ENCODE measurements at places on chromosomes 1 and 21.

- no peak for DNase-seq
Observed at GRCh38 chr1:235054936-235055335, 73.7 kb downstream of the TOMM20 start.

DNA sequence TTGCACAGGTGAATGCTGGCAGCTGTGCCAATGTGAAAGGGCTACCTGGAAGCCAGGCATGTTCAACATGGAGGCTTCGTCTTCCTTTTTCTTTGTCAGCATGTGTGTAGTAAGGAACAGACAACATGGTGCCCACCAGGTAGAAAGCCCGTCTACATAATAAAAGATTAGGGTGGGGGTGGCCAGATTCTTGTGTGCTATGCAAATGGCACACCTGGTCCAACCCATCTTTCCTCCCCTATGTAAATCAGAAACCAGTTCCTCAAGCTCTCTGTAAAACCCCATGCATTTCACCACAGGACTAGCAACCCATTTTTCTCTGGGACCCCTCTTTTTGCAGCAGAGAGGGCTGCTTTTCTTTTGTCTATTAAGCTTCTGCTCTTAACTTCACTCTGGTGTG, 72.3 kb upstream of the ZP4 start:
- DNase-seq: no peak

- DNase-seq: no peak
Observed at GRCh38 chr1:23354245-23354644, 10.2 kb upstream of the HNRNPR start.

DNA sequence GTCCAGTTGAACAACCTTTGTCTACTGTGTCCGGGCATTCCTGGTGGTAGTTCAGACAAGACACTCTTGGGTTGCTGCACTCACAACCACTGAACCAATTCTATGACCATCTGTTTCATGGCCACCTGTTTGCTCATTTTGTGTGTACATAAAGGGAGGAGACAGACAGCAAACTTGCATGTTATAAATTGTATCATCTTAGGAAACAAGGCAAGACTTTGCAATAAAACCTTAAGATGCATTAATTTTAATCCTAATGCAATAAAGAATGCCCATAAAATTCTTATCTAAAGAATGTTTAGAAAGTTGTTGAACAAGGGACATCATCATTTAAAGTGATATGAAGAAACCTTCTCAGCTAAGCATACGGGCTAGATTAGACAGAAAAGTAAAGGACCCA, 34.8 kb downstream of the ADAM30 start:
- DNase-seq: no peak

DNA sequence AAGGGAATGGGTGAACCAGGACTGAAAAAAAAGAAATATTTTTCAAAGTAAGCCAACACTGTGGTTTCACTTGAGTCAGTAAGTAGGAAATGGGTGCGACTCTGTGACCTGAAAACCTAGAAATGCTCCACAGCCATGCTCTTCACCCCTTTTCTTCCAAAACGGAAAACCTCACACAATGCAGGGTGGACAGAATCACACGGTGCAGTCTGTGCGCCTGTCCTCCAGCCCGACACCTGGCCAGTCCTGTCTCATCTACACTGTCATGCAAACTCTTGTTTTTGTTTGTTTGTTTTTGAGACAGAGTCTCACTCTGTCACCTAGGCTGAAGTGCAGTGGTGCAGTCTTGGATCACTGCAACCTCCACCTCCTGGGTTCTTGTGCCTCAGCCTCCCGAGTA, 53.3 kb downstream of the B3GALT5 start:
- no peak for DNase-seq

DNA sequence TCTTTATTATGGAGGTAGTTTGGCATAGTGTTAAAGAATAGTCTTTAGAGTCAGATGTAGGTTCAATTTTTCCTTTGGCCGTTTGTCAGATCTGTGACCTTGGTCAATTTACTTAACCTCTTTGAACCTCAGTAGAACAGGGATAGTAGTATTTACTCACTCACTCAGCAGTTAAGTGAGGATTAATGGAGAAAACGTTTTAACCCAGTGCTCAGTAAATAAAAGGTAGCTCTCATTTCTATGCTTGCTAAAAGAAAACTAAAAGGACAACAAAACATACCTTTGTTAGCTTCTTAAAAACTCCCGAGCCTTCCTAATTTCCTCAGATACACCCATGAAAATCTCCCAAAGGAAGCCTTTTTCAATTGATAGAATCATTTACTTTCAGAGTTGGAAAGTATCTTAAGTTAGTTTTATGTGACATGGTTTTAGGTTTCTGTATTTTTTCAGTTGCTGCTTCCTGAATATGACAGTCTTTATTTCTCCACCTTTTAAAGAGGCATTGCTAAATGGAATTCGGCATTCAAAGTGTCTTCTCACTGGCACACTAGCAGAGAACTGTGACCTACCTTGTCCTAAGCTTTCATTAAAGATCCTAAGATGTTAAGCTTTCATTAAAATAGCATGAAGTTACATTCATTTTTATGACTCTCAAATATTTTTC, 7.8 kb downstream of the ABCD3 start:
- DNase-seq: no peak

GRCh38 chr1:181504399-181504842, 21.1 kb downstream of the CACNA1E start:
- no peak for DNase-seq

GRCh38 chr21:42655796-42656770, 2.7 kb downstream of the PDE9A start:
- no peak for DNase-seq

DNA sequence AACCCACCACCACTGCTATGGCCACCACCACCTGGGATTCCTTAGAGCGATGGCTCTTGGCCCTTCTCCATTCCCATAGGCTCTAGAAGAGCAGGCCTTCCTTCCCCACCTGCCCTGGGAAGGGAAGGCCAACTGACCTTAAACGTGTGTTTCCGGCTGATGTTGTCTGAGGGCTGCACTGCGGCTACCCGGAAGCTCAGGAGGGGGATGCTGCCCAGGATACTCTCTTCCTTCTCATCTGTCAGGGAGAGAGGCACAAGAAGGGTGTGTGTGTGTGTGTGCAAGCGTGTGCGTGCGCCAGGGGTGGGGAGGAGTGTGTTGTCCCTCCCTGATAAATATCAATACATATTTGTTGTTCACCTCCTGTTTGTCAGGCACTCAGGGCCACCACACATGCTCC, 51.0 kb upstream of the GOLT1A start:
- DNase-seq: no peak

DNA sequence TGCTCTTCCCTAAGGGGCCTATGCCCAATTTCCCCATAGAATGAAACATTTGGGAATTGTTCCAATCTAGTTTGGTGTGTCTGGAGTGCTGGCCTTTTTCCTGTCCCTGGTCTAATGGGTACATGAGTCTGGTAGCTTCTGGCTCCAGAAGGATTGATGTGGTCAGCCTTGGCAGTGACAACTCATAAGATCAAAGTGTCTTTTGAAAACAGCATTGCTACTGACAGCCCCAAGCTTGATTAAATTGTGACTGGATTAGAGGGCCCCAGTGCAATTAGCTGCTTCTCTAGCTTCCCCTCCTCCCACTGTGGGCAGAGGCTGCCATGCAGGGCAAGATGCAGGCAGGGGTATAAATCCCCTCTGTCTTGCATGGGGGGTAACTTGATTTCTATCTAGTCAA, 130.9 kb downstream of the UCK2 start:
- no peak for DNase-seq

- peak; percentile 87 for DNase-seq
Observed at GRCh38 chr1:201023517-201023902, at the start of gene KIF21B. TSS of gene KIF21B (minus strand) at chr1:201023714. CDS start at chr1:201023383, 331 bp downstream.

DNA sequence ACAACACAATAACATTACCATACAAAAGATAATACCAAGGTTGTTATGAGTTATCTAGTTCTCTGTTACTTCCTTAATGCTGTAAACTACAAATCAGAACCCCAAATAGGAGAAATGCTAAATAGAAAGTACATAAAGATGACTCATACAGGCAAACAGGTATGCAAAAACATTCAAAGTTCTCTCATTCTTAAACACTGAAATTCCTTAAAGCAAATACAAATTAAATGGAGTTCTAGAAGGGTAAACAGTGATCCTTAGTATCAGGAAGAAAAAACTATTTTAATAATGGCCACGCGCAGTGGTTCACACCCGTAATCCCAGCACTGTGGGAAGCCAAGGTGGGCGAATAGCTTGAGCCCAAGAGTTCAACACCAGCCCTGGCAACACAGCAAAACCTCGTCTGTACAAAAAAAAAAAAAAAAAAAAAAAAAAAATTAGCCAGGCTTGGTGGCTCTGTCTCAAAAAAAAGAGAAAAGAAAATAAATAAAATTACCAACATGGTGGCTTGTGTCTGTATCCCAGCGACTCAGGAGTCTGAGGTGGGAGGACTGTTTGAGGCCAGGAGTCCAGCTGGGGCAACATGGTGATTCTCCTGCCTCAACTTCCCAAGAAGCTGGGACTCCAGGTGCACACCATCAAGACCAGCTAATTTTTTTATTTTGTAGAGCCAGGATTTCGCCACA, 17.5 kb downstream of the FBXO42 start:
- DNase-seq: no peak

GRCh38 chr1:150976879-150977694, 2.5 kb upstream of the CERS2 start:
- no peak for DNase-seq

- DNase-seq: no peak
Observed at GRCh38 chr1:229947968-229948367, 119.1 kb upstream of the GALNT2 start.

- no peak for DNase-seq
Observed at GRCh38 chr1:173405281-173405680, 71.9 kb upstream of the PRDX6 start.

DNA sequence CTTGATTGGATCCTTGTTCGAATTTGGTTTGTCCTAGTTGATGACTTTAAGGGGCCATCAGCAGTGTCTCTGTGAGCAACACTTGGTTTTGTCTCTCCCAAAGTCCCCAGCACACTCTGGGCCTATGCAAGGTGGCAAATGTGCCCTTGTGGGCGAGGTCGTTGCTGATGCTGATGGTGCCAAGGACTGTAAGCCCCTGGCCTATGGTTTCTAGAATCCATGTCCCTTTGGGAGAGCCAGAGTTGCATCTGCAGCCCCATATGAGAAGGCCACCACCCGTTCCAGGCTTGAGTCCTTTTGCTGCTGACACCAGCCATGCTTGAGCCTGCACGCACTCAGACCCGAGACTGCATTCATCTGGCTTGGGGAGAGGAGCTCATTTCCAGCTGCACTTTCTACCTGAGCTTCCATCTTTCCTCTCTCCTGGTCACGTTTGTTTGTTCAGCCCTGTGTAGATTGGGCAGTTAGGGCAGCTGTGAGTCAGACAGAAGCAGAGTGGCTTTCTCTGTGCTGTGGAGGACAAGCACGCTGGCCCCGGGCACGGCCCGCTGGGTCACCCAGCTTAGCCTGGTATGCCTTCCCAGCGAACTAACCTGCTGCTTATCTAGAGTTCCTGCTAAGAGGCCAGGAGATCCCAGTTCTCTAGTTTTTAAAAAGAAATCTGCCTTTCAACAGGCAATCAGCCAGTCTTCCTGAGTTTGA, 52.1 kb upstream of the CSF3R start:
- DNase-seq: no peak

- no peak for DNase-seq
Observed at GRCh38 chr1:106755682-106756406, 300.6 kb upstream of the PRMT6 start.

GRCh38 chr21:40832316-40832715, 14.6 kb downstream of the DSCAM start:
- DNase-seq: no peak

GRCh38 chr21:46079352-46080170, 18.4 kb upstream of the COL6A2 start:
- no peak for DNase-seq

DNA sequence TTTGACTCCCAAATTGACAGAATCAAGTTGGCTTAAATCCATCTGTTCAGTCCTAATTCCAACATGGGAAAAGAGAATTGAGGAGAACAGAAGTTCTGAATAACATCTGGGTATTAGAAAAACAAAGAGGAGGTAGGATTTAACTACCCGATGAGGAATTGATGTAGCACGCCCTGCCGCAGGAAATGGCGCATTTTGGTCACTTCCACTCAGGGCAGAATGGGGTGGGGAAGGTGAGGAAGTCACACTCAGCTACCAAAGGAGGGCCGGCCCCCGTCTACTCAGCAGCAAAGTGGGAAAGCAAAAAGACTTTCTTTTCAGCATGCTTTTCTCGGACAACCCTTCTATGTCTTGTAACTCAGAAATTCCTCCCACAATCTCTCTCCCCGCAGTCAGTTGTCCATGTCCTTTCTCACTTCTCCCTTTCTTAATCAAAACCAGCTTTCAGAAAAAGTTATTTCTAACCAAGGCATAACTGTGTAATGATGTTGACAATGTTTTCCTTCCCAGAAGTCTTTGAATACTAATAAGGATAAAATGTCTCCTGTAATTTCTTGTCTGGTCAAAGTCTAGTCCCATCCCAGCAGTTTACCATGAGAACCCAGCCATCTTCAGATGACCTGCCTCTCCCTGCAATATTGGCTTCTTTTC, 60.5 kb upstream of the SIPA1L2 start:
- no peak for DNase-seq

DNA sequence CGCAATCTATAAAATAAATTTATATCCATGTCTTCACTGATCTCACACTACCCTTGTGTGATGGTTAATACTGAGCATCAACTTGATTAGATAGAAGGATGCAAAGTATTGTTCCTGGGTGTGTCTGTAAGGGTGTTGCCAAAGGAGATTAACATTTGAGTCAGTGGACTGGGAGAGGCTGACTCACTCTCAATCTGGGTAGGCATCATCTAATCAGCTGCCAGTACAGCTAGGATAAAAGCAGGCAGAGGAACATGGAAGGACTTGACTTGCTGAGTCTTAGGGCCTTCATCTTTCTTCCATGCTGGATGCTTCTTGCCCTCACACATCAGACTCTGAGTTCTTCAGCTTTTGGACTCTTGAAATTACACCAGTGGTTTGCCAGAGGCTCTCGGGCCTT, 615.4 kb downstream of the AGBL4 start:
- DNase-seq: no peak

GRCh38 chr1:53909946-53910345, 16.0 kb downstream of the DIO1 start:
- DNase-seq: no peak

DNA sequence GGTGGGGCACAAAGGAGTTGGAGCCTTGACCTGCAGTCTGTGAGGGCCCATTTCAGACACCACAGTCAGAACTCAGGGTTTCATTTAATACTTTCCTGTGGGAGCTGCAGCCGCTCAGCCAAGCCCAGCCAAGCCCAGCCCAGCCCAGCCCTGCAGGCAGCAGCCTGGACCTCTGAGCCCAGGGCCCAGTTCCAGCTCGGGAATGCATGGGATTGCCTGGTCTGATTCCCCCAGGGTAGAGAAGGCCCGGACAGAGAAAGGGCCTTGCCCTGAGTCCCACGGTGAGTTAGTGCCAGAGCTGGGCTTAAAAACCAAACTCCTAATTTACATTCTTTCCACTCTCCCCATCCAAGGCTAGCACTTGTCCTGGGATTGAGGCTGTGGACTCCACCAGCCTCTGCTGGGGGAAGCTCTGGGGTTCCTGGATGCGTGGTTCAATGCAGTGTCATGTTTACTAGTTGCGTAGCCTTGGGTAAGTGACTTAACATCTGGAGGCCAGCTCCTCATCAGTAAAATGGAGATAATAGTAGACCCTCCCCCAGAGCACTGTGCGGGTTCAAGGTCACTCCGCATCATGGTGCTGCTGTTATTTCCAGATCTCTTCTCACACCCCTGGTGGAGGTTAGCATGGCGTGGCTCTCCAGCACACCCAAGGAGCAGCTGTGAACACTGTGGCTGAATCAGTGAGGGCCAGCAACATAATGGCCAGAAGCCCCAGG, 29.2 kb upstream of the PKP1 start:
- DNase-seq: no peak

Data from neuronal stem cell (in vitro differentiated cells).